NCI-H2029 treated with DMSO at 0.1 percent for 48 hours (cell line): ENCODE measurements at places on chromosomes 3 and 15.

- DNase-seq = no peak
Measured at GRCh38 chr3:64340641-64341101, 115.4 kb upstream of the PRICKLE2 start.

GRCh38 chr15:78626381-78626995, 5.7 kb upstream of the CHRNA3 start:
- no peak for DNase-seq

GRCh38 chr3:177948716-177949425, 587.4 kb upstream of the KCNMB2 start:
- no peak for DNase-seq

DNA sequence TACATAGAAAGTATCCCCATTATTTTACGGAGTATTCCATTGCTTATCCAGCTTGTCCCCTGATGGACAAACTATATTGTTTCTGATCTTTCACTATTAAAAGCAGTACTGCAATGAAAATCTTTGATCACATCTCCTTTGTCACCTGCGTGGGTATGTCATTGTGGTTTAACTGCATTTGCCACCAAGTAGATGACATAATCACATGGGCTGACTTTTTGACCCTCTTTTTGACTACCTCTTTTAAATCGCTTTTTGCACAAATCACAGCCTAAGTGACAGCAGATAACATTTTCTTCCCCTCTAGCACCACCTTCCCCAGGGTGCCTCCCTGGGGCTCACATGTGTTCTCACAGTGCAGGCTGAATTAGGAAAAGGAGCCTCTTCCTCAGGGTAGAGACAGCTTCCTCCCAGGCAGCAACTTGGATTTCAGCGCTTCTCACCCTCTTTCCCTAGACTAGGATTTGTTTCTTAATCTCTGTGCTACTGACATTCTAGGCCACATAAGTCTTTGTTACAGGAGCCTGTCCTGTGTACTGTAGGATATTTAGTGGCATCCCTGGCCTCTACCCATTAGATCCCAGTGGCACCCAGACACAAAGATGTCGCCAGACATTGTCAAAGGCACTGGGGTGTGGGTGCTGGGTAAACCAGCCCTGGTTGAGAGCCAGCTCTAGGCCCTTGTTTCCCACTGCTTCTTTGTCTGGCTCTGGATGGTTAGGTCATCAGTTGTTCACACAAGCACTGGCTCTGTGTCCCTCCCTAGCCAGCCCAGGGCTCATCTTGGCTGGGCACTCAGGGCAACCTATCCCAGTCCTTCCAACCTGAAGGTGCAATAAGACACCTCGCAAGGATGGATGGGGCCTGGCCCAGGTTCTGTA, 1.3 kb upstream of the RBP1 start:
- DNase-seq = no peak

DNA sequence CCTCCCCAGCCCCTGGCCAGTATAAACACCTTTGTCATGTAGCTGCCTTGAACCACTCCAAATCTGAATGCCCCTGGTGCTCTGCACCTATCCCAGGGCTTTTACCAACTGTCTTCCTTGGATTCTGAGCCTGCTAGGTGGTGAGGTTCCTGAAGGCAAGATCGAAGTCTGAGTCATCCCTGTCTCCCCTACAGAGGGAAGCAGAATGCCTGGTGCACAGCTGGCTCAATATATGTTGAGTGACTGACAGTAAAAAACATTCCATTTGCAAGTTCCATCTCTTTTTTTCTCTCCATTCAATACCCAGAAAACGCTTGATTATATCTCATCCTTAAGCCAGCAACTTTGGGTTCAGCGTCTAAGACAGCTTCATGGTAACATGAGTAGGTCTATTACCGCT, 24.7 kb downstream of the SLC24A1 start:
- DNase-seq = no peak

GRCh38 chr15:66821307-66821706, 119.3 kb downstream of the SMAD6 start:
- no peak for DNase-seq

DNA sequence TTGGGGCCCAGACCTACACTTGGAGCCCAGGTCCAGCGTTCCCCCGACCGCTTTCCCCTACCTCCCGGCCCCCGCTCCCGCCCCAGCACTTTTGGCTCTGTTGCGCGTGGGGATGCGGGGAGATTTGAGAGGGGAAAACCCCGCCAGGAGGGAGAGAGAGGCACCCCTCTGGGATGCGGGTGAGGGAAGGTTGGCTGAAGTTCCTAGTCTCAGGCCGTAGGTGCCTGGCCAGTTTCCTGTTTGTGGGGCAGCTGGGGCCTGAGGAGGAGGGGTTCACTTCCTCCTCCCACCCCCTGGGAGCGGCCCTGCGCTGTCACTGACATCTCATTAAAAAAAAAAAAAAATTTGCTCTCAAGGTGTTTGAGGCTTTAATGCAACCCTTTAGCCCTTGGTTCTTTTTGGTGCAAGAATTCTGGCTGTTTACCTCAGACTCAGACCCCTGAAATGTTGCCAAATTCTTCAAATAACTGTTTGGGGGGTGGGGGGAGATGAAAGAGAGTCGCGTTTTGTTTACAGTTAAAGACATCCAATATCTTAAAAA, 2.6 kb downstream of the FAM43A start:
- DNase-seq = no peak
